ENCODE measurements at places on chromosomes 4 and X.

DNA sequence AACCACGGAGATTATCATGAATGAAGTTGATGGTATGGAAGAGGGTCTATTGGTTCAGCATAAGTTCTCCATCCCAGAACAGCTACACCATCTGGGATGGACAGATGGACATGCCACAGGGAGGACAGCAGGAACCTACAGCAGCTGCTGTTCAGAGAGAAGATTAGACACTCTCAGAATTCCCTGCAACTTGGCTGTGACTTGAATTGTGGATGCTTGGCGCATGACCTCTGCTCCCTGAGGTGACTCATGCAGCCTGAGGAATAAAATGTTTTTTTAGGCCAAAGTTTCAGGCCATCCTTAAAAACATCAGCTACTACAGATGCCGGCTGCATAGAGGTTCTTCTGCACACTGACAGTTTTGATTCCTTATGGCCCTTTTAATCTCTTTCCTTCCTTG lies 97.3 kb downstream of the RS1 start:
- DNase-seq = peak; percentile 74

DNA sequence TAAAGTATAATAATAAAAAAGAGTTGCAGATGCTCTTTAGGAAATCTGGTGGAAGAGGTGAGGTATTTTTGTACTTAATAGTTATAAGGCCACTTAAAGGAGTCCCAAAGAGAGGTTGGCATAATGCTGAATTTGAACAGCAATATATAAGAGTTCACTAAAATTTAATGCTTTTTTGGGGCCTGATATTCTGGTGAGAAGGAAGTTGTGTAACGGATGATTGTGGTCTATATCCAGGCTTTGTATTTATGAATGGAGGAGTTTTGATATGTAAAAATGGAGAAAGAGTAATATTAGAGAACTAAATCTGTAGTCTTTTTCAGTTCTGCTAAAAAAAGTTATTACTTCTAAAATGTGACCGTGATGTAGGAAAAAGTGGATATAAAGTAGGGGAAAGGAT lies 20.4 kb downstream of the BMP2K start:
- no peak for DNase-seq

GRCh38 chrX:126065901-126066660 lies 100.0 kb downstream of the DCAF12L2 start:
- no peak for DNase-seq

DNA sequence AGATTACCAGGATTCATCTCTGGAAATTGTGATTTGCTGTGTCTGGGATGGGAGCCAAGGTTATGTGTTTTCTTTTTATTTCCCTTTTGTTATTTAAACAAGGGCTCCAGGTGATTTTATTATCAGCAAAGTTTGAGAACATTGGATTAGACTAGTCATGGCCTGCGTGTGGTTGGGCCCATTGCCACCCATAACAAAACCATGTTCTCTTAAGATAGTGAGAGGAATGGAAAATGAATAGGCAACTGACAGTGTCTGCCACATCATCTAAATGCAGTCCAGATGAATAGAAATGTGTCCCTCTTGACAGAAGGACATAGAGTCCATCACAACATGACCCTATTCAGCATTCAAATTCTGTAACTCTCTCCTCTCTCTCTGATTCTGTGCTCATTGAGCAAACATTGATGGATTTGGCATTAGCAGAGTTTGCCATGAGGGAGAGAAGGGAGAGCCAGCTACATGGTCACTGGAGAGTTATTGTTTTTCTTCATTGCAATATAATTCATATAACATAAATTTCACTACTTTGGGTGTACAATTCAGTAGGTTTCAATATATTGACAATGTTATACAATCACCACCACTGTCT lies 11.7 kb downstream of the XK start:
- DNase-seq = no peak

GRCh38 chrX:31845003-31845402 lies 773.2 kb upstream of the FTHL17 start:
- no peak for DNase-seq

GRCh38 chrX:39456894-39457604 lies 640.7 kb downstream of the BCOR start:
- DNase-seq = no peak

- peak; percentile 42 for DNase-seq
Observed at GRCh38 chr4:163166041-163166579, 580 bp downstream of the NAF1 start.

DNA sequence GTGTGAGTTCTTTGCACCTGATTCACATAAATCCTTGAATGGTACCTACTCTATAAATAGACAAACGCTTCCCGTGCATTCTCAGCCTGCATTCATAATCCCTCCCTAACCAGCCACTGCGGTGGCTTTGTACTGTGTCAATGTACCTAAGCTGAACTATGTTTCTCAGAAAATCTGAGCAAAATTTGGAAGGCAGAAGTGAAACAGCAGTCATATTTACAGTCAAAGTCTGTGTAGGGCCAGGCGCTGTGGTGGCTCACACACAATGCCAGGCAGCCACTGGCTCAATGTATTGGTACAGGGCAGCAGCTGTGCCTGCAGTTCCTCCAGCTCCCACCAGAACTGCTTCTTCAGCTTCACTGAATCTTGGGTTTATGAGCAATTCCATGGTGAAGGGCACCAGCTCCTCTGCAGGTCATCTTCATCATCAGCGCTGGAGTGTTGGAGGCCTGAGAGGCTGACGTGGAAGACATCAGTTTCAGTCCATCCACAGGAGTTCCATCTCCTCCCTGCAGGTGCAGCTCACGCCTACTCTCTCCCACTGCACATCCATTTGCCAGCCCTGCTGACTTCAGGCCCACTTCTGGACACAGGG lies 32.3 kb upstream of the IRF2 start:
- DNase-seq = no peak

- DNase-seq = no peak
Observed at GRCh38 chr4:108148316-108148715, 20.4 kb downstream of the LEF1 start.

DNA sequence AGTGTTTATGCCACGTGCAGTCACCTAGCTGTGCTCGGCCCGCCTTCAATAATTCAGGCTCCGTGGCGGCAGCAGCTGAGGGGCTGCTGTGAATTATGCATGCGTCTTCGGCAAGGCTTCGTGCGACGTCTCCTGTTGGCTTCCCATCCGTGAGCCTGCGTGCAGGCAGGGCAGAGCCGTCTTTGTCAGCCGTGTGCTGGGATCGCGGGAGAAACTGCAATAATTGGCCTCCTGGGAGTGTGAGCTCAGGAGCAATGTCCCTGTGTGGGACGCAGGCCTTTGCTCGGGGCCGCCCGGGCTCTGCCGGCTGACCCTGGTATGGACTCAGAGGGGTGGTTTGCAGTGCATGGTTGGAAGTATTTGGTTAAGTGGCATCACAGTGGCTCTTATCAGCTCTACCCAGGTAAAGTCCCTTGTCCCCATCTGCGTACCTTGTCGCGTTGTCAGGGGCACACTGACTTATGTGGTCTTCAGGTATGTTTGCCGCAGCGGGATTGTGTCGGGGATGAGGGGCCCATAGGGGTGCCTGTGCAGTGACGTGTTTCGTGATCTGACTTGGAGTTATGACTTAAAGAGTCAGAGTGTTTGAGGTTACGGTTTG lies 34.5 kb upstream of the HGFAC start:
- no peak for DNase-seq

DNA sequence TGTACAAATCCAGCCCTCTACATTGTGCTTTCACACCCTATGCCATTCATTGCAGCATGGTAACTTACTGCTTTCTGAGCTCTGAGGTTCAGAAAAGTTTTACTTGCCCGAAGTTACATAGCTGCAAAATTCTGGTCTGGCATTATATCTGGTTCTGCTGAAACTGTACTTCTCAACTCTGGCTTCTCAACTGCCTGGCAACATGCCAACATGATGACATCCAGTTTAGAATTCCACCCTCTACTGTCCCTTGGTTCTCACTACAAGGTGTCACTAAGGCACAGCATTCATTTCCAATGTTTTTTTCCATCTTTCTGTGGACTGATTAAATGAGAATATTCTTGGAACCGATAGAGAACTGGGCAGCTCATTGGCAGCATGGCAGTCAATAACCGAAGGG lies 242.9 kb upstream of the PRPS2 start:
- no peak for DNase-seq

DNA sequence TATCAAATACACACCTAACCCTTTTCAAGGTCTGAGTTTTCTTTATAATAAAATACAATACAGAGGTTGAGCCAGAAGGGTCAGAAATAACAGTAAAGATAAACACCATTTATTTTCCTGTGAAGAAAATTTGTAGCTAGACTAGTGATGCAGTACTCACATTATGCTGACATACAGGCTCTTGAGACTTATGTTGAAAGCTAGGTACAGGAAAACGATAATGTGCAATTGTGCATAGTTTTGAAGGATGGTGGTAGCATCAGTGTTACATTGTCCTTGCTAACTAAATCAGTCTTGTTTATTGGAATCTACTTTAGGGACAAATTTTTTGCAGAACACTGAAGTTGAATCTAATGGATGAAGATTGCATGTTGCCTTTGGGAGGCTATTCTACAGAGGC lies 1877.2 kb downstream of the PCDH7 start:
- no peak for DNase-seq

DNA sequence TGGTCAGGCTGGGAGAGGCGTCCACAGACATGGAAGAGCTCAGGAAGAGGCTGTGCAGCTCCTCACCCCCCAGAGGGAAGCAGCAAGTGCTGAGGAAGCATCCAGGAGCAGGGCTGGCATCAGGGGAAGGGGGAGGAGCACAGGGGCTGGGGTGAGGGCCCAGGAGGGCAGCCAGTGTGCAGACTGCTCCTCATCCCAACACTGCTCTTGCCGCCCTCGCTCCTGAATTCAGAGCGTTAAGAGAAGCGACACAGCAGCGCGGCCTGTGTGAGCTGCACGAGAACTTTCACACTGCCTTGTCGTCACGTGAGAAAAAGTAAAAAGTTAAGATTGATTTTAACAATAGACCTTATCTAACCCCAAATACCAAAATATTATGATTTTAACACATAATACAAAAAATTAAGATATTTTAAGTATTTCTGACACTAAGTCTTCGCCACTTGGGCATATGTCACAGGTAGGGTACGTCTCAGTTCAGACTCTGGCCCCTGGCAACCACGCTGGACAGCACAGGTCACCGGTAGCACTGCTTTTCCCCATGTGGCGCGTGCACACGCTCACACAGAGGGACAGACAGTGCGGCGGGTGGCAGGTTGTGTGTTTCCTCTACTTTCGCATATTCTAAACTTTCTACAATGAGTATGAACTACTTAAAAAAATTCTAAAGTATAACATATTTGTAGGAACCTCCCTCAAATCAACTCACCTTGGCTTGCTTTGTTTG lies 19.7 kb downstream of the NOP14 start:
- DNase-seq = no peak

DNA sequence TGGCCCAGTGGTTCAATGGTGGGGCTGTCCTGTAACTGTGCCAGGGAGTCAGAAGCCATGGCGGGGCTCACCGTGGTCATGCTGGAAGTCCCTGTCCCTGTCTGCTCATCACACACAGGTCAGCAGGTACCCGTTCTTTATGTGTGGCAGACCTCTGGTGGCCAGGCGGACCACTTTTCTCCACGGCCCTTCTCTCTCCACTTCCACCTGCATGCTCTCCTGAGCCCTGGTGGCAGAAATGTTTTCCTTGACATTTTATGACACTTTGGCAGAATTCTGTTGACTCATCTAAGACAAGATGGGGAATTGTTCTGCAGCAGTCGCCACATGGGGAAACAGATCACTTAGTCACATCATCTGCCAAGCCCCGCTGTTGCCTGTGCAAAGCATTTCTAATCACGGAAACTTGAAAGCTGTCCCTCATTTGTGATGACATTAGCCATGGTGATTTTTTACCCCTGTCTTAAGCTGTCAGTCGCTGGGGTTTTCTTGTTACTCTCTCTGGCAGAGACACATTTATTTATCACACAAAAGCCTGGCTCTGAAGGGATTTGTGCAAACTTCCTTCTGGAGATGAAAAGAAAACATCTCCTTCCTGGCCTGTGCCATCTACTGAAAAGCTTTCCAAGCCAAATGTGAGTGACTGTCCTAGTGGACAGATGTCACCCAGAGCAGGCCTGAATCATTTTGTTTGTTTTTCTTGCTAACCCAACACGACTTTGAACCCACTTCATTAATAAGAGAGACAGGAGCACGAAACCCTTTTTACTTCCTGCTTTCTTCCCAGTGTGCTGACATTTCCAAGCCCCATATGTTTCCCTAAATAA lies 38.8 kb upstream of the STIM2 start:
- no peak for DNase-seq

DNA sequence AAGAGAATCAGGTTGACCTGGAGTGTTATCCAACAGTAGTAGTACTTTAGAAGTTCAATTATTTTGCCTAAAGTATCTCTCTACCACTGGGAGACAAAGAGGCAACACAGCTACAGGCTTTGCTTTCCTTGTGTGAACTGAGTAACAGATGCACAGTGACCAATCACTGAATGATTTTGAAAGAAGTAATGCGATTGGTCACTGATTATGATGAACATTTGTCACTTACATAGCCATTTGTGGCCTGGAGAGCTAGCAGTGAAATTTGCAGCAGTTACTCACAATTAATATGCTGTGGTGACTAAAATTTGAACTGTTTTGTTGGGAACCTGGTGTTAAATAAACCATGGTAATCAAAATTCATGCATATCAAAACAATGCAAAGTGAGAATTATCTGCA lies 508.7 kb upstream of the DIPK2B start:
- DNase-seq = peak; percentile 73

DNA sequence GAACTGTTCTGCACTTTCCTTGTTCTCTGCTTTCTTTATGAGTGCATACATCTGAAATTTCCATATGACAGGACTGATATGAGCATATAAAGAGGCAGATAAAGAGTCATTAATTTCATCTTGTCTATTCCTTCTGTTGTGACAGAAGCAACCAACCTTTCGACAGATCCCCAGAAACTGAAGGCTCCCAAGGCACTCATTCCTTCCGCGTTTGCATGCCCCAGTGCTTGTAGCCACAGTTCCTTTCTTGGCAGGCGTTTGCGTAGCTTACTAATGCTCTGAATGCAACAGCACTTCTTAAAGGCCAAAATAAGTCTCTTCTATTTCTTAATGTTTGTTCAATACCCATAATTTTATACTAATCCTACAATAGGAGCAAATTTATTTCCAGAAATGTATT lies 94.0 kb upstream of the TBL1X start:
- peak; percentile 57 for DNase-seq

DNA sequence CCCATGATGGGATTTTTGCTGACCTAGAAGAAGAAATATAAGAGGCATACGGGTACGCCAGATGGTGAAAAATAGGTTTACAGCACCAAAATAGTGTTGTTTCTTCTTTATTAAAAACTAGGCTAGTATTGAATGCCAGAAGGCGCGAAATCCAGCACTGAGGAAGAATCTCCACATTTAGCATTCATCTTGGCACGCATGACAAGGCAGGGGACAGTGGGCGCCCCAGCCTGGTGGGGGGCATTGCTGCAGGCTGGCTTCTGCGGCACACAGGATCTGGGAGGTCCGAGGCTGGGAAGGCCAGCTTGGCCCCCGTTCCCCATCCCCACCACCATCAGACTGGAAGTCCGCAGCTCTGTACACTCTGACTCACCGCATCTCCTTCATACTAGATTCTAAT lies 75.7 kb upstream of the DDX3X start:
- DNase-seq = no peak

GRCh38 chr4:86879641-86880040 lies 12.6 kb downstream of the C4orf36 start:
- no peak for DNase-seq
